ENCODE measurements at places on chromosomes 3 and 15.

- no peak for DNase-seq
Measured at GRCh38 chr15:29682361-29682760, 139.9 kb downstream of the TJP1 start.

DNA sequence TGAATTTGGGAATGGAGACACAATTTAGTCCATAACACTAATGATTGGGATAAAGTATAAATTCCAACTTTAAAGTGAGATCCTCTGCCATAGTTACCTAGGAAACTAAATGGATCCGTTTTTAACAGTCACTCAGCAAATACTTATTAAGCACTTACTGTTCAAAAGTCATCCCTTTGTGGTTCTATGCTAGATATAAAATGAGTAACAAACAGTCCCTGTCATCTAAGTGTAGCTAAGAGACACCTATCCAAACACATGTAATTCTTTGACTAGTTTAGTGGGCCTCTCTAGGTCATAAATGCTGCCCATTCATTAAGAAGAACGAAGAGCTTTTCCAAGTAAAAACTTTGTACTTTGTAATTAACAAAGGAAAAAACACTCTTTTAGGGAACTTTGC, 244.2 kb upstream of the CDIN1 start:
- no peak for DNase-seq

DNA sequence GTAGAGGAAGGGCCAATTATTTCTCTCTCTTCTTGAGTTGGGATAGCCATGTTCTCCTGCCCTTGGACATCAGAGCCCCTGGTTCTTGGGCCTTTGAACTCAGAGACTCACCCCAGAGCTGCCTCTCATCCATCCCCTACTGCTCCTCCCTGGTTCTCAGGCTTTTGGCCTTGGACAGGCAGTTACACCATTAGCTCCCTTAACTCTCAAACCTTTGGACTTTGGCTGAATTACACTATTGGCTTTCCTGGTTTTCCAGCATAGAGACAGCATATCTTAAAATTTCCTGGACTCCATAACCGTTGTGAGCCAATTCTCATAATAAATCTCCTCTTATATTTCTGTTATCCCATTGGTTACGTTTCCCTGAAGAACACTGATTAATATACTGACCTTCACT, 63.7 kb upstream of the CHL1 start:
- no peak for DNase-seq

GRCh38 chr3:95351158-95351557, 1288.3 kb downstream of the NSUN3 start:
- no peak for DNase-seq

- no peak for DNase-seq
Measured at GRCh38 chr3:8319935-8320634, 181.5 kb upstream of the LMCD1 start.

- DNase-seq: peak; percentile 37
Measured at GRCh38 chr3:129439226-129439816, 427 bp downstream of the MBD4 start.

DNA sequence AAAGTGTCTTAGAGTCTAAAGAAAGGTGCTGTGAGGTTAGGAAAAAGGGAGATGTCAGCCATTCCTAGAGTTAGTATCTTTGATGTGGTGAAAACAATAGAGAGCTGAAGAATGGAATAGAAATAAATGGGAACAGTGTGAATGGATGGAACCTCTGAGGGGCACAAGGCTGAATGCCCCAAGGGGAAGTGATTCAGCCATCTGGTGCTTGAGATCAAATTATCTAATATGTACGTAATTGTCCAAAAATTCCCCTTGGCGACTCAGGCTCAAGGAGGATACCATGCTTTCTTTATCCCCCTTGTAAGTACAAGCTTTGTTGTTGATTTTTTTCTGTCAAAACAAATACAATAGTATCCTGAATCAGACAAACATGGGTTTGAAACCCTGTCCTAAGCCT, 361.6 kb downstream of the LSAMP start:
- DNase-seq: no peak

- no peak for DNase-seq
Measured at GRCh38 chr15:99450896-99451358, 114.9 kb upstream of the MEF2A start.

GRCh38 chr15:63089260-63090043, 32.2 kb upstream of the LACTB start:
- no peak for DNase-seq

DNA sequence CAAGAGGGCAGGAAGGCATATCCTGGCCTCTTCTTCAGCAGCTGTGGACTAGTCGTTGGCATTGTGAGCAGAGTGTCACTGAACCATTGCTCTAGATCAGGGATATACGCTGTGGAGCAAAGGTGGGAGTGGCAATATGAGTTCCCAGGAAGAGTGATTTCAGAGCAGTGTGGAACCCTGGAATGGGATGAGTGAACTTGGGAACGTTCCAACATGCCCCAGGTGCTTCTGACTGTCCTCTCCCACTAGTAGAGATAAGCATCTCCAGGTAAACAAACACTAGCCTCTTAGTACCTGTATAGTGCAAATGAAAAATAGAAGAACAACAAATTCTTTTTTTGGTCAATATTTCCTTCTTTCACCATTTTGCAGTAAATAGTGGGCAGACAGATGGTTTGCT, 123.6 kb upstream of the VEPH1 start:
- no peak for DNase-seq

- DNase-seq: no peak
Measured at GRCh38 chr3:150341891-150342290, 66.2 kb upstream of the TSC22D2 start.

GRCh38 chr3:133937756-133938601, 42.3 kb upstream of the RAB6B start:
- no peak for DNase-seq

DNA sequence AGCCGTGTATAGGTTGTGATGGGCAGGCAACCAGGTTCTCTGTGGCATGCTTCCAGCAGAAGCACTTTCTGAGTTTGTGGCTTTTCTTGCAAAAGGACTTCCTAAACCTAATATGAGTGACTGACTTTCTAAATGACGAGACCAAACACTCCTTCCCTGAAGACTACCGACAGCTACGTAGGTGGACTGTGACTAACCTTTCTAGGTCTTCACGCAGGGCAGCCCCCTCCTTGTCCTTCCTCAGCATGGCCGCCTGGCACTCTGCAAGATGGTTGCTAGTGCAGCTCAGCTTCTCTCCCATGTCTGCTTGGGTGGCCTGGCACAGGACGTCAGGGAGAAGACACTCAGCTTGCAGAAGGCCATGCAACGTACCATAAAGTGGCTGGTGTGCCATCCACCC, 20.9 kb downstream of the CXCR6 start:
- no peak for DNase-seq

DNA sequence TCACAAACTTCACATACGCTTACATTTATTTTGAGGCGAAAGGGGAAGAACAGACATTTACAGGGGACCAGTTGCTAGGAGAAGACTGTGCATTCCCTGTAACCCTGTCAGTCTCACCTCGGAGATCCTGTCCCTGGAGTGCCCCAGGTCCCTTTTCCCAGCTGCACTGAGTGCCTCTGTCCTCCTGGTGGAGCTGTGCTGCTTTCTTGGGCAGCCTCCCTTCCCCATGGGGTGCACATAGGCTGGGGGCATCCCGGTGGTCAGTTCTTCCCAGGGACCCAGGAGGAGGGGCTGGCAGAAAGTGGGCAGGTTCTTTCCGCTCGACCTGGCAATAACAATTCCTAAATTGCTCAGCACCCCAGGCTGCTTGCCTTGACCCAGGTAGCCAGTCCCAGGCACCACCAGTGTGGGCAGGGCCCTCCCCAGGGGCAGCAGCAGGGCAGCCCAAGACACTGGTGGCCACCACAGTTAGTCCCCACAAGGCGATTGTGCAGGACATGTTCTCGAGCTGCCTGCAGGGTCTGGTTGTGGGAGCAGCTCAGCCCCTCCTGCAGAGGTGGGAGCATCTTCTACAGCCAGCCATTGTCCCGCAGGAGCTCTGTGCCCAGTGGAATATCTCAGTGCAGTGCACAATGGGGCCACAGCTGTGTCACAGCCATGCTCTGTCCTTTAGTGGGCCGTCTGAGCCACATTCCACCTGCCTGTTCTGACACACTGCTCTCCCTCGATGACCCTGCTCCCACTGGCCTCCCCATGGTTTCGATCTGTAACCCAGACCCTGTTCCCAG, 36.3 kb downstream of the APBA2 start:
- no peak for DNase-seq

DNA sequence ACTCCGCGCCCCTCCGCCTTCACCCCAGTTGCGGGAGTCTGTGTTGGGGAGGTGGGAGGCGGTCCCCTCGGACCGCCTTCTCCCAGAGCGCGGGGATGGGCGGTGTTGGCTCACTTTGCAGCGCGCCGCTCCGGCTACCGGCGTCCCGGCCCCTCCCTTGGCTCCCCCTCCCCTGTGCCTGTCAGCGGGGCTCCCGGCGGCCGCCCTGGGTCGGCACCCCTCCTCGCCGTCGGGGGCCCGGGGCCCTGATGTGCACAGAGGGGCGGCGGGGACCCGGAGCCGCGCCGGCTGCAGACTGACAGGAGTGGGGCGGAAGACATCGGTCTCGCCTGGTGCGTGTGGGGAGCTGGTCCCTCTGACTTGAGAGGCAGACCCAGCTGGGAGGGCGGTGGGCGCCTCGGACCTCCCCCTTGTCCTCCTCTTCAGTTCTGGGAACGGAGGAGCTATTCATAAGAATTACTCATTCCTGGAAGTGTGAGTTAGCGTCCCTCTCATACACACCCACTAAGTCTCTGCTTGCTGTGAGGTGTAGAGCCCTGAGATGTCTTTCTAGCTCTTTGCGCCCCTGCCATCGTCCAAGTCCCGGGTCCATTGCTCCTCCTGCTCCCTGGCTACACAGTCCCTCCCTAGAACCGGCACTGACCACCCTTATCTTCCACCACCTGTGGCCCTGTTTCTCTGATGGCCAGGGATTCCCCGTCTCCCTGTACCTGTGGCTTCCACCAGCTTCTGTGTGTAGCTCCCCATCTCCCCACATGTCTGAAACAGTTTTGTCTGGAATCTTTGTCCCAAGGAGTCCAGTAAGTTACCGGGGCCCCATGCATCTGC, 42.3 kb upstream of the ROPN1 start:
- DNase-seq: peak; percentile 59

DNA sequence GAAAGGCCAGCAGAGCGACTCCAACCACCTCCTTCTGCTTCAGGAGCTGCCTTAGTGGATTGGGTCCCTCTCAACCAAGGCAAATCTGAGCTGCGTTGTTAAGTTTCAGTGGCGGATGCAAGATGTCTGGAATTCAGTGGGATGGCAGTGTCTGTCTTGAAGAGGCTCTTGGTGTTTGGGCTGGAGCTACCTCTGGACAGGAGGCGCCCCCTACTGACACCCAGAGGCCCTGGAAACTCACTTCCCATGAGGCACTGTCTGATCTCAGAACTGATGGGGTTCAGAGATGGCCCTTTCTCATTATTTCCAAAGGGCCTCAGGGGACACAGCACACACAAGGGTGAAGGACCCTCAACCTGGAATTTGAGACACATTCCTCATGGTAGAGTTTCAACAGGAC, 6.0 kb upstream of the SLC28A1 start:
- DNase-seq: peak; percentile 43

DNA sequence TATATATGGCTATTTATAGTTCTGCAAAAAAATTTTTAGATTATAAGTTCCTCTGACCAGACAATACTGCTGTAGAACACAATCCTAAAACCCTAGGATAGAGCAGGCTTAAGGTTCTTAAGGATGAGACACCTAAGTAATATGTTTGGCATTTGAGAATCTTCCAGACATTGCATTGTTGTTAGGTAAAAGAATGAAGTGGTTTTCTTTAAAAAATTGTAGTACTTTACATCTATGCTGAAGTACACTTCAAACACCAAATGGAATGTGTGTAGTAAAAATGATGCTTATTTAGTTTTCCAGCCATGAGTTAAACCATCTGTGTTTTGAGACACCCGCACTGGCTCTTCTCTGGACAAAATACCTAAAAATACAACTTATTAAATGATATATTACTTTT, 857.7 kb downstream of the OTOL1 start:
- DNase-seq: no peak

DNA sequence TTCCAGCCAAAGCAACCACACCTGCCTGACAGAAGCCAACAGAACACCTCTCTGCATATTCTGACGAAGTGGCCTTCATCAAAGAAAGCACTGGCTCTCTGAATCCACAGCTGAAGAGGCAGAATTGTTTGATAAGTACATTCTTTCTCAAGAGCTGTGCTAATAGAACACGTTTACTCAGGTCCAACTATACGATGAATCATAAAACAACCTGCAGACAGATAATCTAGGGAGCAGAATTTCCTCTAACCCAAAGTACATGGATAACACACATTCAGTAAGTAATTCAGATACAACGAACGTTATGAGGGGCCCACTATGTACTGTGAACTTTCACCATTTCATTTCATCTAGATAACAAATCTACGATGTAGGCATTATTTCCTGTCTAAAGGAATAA, 25.4 kb downstream of the ALDH1A2 start:
- DNase-seq: no peak

GRCh38 chr15:90955624-90956273, 1.1 kb downstream of the RCCD1 start:
- no peak for DNase-seq

DNA sequence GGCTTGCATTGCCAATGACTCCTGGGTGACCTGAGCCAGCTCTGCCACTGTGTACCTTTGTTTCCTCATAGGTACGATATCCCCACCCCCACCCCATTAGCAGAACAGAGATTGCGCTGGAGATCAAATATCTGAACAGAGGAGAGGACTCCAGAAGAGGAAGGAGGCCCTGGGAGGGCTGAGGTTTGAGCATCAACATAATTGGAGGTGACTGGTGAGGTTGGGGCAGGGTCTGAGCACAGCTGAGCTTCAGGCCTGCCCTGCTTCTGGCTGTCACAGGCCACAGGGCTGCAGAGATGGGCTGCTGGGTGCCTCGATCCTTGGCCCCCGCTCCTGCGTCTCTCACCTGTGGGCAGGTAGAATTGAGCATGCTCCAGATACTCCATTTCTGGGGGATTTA, 21.3 kb upstream of the CACNA2D2 start:
- DNase-seq: no peak

DNA sequence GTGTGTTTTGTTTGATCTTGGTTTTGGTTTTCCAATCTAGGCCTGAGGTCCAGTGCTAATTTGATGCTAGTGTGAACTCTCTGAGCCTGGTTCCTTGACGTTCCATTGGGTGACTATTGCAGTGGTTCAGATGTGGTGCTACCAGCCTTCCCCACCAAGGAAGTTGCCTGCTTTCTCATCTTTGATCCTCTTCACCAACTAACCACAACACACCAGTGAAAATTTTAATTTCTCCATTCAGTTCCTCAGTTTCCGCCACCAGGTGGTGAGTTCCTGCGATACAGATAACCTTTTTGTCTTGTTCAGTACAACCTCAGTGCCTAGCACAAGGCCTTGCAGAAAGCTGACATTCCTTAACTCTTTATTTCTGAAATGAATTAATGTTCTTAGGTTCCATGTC, 337.4 kb upstream of the TPRG1 start:
- DNase-seq: no peak

DNA sequence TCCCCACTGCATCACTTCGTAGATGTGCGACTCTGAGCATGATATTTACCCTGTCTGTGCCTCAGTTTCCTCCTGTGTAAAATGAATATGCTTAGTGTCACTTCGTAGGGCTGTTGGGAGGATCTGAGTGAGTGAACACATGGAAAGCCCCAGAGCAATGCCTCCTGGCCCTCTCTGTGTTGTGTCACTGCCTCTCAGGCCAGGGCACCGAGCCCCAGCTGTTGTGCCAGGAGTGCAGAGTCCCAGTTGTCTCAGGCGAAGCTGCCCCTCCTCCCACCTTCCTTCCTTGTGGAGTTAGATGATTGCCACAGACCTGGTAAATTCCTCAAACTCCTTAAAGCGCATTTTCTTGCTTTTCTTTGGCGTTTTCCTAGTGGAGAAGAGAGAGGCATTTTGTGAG, 26.2 kb downstream of the EFCAB12 start:
- no peak for DNase-seq

- no peak for DNase-seq
Measured at GRCh38 chr15:70299931-70300869, 202.5 kb upstream of the TLE3 start.

Data from nephron progenitor cell (in vitro differentiated cells).